Osteoblast (primary cell): ENCODE measurements at places on chromosomes 7 and 10.

DNA sequence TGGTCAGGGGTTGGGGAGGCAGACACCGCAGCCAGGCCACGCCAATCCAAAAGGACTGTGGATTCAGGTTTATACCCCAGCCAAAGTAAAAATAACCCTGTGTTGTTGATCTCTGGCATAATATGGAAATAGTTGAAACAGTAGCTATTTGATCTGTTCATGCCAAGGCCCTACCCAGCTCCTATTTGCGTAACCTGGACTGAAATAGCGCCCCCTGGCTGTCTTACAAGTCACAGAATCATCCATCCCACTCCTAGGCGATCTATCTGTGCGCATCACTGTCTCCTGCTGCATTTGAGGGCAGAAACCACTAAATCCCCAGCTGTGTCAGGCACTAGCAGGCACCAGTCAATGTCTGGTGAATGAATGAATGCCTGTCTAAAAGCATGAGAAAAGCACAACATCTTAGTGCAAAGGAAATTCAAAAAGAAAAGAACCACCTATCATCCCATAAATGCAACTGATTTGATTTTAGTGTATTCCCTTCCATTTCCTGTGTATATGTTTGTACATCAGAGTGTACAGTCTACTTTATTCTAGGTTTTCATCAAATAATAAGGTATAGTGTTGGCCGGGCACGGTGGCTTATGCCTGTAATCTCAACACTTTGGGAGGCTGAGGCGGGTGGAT lies 160.0 kb downstream of the SLIT1 start:
- peak; percentile 90 for DNase-seq

DNA sequence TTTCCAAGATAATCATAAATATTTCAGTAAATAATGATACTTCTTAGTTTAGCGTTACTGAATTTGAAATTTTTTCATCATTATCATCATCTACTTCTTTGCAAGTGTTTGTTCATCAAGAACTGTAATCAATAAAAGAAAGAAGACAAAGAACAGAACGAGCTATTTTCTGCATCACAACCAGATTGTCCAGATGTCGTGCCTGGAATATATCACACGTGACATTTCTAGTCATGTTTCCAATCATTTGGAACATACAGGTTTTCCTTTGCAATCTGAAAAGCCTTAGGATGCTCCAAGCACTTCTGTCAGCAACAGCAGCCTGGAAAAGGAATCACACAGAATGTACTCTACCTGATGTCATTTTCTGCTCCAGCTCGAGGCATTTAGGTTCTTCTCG lies 107.4 kb downstream of the FAM107B start:
- no peak for DNase-seq

GRCh38 chr7:82429408-82429807 lies 14.2 kb downstream of the CACNA2D1 start:
- no peak for DNase-seq

- no peak for DNase-seq
These were observed 108.2 kb upstream of the EGR2 start for GRCh38 chr10:62924344-62924748.

- DNase-seq, result no peak
These were observed 61.7 kb upstream of the ECHDC3 start for GRCh38 chr10:11680496-11680895.

DNA sequence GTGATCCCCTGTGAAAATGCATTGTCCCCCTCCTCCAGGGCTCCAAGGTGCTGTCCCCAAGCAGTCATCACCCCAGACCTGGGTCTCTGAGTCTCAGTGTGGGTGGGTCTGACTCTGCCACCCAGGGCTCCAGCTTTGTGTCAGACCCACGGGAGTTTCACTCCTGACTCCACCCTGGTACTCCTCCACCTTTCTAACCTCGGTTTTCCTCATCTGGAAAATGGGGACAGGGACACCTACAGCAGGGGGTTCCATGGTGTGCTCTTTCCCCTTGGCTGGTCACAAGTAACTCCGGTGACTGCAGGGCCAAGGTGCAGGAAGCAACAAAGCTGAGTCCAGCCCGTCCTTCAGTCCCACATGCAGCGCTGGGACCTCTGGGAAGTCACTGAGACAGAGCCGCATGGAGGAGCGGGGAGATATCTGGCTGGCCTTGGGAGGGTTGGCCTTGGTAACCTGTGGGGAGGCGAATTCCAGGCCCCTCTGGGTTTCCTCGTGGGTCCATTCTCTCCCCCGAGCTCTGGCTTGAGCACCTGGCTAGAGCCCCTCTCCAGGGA lies 41.8 kb upstream of the RABGEF1 start:
- DNase-seq, result no peak
